ENCODE measurements at places on chromosomes 7 and 10. TPM values are rescaled to one million over a fixed set of nuclear protein-coding genes. Genes with fewer than 3 reads are reported as not detected.

Gene NRG3
- polyA plus RNA-seq: 0.09 TPM

GRCh38 chr10:69659241-69660038 lies 29.4 kb downstream of the FAM241B start:
- no peak overlapping the region for H3K4me3 ChIP-seq
- H3K4me1 ChIP-seq: no peaks in the 10 kb centered on the region
- H3K27me3 ChIP-seq: peaks cover 23% of the 10 kb centered on the region

DNA sequence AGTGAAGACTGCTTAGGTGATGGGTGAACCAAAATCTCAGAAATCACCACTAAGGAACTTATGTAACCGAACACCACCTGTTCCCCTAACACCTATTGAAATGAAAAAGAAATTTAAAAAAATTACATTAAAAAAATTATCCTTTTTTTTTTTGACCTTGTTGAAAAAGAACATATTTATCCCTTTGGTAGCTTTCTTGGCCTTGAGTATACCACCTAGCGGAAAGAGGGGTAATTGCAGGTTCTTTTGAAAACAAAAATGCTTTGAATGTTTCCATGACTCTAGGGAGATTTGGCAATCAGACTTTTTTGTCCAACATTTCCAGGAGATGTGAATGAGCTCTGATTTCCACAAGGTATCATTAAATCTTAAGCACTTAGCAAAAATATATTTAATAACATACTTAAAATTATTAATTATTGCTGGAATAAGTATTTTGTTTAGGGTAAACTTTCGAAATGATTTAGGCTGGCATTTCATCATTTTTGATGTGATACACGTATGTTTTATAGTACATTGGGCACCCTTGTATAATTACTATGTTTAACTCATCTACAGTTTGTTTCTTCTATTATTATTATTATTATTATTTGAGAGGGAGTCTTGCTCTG lies 47.0 kb upstream of the ELMO1 start:
- no peak overlapping the region for H3K4me3 ChIP-seq
- no peaks in the 10 kb centered on the region for H3K4me1 ChIP-seq
- peak; percentile 13 for DNase-seq
- no peak overlapping the region for H3K27ac ChIP-seq

DNA sequence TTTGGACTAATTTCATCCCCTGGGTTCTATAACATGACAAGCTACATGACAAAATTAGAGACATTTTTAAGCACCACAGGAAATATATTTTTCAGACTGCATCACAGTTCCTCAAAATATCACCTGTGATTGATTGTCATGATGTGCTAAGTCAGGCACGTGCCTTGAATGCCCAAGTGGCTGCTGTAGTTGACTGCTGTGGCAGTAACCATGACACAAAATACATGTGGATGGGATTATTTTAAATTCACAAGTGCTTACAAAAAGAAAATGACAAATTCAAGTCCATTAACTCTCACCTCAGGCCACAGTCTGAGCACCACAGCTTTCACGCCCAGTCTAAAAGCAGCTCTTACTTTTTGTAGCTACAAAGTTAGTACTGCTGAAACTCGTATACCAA lies 45.5 kb downstream of the TNPO3 start:
- H3K4me1 ChIP-seq: no peaks in the 10 kb centered on the region
- peaks cover 43% of the 10 kb centered on the region for H3K36me3 ChIP-seq
- no peak overlapping the region for H3K4me3 ChIP-seq
- no peaks in the 10 kb centered on the region for H3K27me3 ChIP-seq
- no peak for DNase-seq

Gene SERPINE1
- polyA plus RNA-seq: 7.3 TPM

Gene NYAP1
- polyA plus RNA-seq: 0.66 TPM

DNA sequence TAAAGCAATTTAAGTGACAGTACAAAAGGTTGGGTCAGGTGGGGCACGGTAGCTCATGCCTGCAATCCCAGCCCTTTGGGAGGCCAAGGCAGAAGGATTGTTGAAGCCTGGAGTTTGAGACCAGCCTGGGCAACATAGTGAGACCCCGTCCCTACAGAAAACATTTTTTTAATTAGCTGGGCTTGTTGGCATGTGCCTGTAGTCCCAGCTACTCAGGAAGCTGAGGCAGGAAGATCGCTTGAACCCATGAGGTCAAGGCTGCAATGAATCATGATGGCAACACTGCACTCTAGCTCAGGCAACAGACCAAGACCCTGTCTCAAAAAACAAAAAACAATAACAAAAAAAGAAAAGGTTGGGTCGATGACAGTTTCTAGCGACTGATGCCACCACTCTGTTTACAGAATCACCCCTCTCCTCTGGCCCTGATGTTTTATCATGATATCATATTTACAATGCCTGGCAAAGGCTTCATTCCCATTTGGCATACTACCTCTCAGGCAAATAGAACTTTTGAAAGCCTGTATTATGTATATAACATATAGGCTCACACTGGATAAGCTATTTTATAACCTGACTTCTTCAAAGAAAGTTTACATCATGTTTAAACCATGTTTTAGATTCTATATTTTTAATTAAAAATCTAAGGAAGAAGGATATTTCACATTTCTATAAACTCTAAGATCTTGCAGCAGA lies 558 bp upstream of the ABCC2 start:
- DNase-seq: no peak
- H3K27ac ChIP-seq: no peak overlapping the region
- peaks cover 7% of the 10 kb centered on the region for H3K4me1 ChIP-seq
- H3K27me3 ChIP-seq: no peaks in the 10 kb centered on the region
- no peak overlapping the region for H3K4me3 ChIP-seq
- H3K36me3 ChIP-seq: no peaks in the 10 kb centered on the region

Gene CFAP69
- polyA plus RNA-seq: 3.8 TPM
